ENCODE measurements at places on chromosomes 13 and 19.

DNA sequence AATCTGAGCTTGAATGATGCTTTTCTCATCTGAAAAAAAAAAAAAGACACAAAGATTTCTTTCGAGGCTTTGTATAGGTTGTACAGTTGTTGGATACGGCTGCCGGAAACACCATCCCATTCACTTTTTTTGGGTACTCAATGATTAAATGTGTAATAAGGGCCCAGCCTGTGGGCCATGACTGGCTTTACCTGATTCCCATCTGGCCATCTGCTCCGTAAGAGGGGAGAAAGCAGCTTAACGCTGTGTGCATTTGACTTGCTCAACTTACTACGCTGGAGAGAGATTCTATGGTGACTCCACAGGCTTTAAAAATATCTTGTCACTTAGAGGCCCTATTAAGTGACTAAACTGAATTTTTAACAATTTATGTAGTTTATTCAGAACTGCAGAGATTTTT, 731 bp downstream of the ZNF558 start:
- no peak for DNase-seq

DNA sequence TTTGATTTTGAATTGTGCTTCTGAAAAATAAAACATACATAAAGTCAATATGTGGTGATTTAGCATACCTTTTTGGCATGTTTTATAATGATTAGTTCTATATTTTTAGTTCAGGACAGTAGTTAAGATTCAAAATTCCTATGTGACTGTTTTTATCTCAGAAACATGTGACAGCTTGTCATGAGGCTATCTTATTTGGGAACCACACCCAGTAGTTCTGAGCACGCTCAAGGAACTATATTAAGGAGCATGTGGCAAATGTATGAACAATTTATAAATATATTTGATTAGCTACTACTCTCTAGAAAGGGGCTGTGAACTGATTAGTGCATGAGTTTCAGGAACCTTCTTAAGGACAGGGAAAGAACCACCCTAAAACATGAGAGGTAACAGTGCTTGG, 38.8 kb downstream of the FGF9 start:
- DNase-seq, result no peak

DNA sequence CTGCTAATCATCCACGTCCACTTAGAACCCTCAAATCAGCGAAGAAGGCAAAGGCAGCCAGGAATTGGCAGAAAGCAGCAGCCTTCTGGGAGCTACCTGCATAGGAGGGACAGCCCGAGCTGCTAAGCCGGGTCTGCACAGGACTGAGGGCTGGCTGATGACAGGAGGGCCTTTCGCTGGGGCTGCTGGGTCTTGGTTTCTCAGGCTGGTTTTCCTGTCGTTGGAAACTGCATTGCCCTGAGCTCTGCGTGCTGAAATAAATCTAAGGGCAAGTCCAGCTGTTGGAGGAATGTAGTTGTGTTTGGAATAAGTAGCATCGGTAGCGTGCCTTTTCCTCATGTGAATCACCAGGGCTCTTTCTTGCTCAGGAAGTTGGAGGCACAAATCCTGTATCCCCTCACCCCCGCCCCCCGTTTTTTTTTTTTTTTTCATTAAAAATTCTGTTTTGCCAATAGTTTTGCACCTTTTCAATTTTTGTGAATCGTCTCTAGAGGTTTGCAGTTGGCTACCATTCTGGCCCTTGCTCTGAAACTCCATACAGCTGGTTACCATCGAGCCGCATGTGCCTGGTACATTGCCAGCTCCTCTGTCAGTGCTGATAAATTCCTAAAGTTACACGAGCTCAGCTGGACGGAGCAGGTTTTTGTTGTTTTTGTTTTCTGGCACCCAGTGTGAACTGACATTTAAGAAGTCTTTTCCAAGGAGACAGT, 193.9 kb upstream of the RNF113B start:
- DNase-seq, result no peak

DNA sequence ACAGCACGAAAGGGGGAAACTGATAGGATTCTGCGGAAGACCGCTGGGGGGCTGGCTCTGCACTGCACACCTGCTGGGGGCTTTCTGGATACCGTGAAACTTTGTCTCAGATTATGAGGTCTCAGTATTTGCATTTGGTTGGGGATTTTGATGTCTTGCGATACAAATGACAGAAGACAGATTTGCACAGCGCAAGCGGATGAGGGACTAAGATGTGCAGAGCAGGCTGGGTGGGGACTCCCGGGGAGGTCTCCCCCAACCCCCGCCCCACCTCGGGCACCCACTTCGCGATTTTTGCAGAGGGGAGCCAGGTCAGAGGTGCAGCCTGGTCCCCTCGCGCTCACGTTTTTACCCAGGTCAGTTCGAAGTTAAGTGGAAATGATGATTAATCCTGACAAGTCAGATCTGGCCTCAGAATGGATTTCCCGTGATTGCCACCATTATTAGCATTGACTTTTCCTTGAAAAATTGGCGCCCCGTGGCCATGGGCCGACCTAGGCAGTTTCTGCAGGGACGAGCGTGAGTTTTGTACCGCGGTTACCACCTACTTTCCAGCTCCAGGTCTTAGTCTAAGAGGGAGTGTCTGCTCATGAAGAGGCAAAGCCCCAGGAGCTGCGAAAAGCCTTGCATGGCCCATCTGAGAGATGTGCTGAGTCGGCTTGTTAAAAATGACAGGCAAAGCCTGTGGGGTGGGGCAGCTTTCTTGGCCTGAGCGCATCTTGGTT, 1.3 kb upstream of the GJB2 start:
- no peak for DNase-seq

- no peak for DNase-seq
Observed at GRCh38 chr19:34972163-34972705, 8.2 kb upstream of the ZNF792 start.

- no peak for DNase-seq
Observed at GRCh38 chr13:44108331-44108858, 228.7 kb downstream of the LACC1 start.

DNA sequence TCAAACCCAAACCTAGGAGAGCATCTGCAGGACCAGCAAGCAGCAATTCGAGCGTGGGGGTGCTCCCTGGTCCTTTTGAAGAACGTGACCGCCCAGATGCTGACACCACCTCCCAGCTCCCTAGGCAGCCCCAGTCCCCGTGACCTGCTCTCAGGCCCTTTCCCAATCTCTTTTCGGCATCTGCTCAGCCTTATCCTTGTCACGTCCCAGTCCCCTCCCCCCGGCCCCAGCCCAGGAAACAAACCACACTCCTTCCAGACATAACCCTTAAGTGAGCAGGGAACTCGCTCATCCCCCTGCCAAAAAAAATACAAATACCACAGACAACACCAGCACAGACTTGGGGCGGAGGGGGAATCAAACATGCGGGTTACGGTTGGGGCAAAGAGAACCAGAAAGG, 3.3 kb downstream of the MLLT1 start:
- no peak for DNase-seq

GRCh38 chr13:41919741-41920487, 41.0 kb downstream of the VWA8 start:
- DNase-seq, result no peak

- peak; percentile 35 for DNase-seq
Observed at GRCh38 chr19:54707962-54708361, 16.3 kb upstream of the KIR3DL3 start.

DNA sequence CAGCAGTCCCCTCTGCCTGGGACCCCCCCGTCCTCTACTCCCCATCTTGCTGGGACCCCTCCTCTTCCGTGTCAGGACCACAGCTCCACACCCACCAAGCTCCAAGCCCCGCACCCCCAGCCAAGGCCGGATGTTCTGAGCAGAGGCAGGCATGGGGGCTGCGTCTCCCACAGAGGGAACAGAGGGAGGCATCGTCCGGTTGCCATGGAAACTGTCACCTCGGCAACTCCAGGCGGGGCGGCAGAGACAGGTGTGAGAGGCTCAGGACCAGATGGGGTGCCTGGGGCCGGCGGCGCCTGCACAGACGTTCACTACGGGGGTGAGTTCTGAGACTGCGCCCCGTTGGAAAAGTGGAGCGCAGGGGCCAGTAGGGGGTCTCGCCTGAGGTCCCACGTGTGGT, 5.4 kb downstream of the RNU6-9 start:
- DNase-seq, result no peak

GRCh38 chr19:48415395-48415794, 21.9 kb downstream of the GRIN2D start:
- DNase-seq, result peak; percentile 80

DNA sequence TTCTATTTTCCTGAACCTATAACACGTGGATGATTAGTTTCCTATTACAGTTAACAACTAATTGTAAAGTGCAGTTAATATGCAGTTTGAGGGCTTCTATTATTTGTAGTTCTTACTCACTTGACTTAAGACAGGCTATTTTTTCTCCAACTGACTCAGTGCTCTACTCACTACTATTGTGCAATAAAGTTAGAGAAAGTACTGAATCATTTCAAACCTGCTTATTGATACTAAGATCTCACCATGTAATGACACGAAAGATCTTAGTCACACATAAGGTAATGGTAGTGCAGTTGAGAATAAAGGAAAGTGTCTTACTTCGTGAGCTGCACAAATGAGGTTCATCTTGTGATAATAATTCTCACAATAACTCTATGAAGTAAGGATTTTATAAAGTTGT, 22.8 kb upstream of the ITM2B start:
- no peak for DNase-seq

DNA sequence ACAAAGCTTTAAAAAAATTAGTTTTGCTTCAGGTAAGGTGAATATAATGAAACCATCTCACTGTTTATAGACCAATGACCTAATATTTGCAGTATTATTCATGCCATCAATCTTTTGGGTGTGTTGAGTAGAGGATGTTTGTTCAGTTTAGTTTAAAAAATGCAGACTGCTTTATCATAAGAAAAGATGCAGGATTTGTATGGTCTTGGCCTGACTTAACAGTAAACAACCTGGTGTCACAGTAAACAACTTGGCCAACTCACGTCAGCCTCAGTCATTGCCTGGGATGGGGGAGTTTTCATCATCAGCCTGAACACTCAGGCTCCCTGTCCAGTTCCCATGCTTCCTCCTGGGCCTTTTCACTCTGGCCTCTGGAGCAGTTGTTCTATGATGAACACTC, 55.1 kb downstream of the LMO7 start:
- no peak for DNase-seq

- no peak for DNase-seq
Observed at GRCh38 chr19:48230555-48231129, 25.1 kb downstream of the CARD8 start.

DNA sequence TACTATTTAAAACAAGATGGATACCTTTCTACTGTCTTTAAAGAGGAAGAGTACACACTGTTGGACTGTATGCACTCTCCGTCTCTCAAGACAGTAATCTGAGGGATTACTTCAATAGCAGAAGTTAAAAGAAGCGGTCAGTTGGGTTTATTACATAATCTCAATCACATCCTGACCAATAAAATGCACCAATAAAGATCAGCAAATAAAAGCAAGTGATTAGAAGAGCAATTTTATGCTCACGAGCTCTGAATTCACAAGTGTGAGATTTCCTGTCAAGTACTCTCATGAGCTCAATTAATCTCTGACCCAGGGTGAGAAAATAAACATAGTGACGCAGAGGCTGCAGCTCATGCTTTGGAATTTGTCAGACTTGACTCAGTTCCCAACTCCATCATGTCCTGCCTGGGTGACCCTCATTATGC, 12.2 kb downstream of the ABCC4 start:
- DNase-seq, result no peak

- no peak for DNase-seq
Observed at GRCh38 chr13:42836930-42837690, 55.7 kb downstream of the FAM216B start.

GRCh38 chr13:71149046-71149445, 718.0 kb downstream of the DACH1 start:
- DNase-seq, result no peak

DNA sequence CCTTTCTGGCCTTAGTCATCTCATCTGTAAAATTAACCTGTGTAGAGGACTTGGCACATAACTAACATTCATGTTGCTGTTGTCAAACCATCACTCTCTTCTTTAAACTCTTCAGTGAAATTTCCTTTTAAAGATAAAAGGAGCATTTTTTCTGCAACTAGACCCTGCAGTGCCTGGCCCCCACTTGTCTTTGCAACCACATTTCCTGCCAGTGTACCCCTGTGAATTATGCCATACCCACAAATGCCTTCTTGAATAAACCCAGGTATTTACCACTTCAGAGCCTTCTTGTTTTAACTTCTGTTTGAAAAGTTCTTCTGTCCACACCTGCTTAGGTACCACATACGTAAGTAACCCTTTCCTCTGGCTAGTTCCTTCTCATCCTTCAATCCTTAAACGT, 118.8 kb downstream of the CDK8 start:
- no peak for DNase-seq

DNA sequence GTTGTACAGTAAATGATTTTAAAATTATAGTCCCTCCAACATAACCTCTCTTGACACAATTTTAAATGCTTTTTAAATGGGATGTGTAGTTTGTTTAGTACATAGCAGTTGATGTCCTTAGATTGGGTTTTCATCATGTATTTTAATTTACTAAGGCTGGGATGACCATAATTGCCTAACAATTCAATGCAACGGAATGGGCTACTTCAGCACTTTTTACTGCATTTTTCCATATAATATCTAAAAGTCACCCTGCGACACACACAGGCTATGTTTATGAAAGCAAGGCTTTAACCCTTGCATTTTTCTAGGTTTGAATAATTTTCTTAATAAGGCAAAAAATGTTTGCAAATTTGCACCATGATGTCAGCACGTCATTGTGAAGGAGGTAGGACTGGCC, 321.0 kb downstream of the DLEU7 start:
- no peak for DNase-seq

DNA sequence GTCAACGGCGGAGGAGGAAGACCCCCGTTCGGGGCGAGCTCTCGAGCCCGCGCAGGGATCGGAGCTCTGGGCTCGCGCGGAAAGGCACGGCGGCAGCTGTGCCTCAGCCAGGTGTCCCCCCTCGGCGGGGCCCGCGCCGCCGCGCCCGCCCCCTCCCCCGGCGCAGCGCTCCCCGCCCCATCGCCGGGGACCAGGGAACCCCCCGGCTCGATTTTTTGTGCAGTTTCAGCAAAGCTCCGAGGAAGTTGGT, 110.0 kb downstream of the KCNRG start:
- DNase-seq, result peak; percentile 60

DNA sequence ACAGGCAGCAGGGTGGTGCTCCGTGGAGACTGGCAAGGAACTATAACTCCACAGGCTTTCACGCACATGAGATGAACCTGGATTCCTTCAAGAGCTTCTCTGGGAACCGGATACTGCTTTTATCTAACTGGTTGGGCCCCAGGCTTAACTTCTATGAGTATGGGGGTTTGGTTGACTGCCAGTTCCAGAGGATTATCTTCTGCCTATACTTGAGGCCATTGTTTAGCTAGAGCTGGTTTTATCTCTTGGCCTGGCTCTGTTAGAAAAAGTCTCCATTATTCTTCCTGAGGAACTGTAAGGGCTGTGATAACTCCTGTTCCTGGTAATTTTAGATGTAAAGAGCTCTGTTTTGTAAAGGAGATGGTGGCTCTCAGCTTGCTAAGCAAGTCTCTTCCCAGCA, 40.9 kb downstream of the ZNF846 start:
- no peak for DNase-seq
